ENCODE measurements at places on chromosomes 6 and 20. TPM values are rescaled to one million over a fixed set of nuclear protein-coding genes. Genes with fewer than 3 reads are reported as not detected.

Gene ANKEF1
- 6.9 TPM for total RNA-seq

Gene MCHR2
- not detected for total RNA-seq

Gene CLPSL1
- not detected for total RNA-seq

Gene HIVEP1
- 20.5 TPM for total RNA-seq

Gene DDO
- total RNA-seq = not detected

Gene ZSCAN23
- total RNA-seq = 1.6 TPM

Gene SLC17A1
- total RNA-seq = not detected

Gene CASS4
- total RNA-seq = 5.8 TPM

Gene C6orf163
- total RNA-seq = 1.6 TPM

Gene BPIFA1
- total RNA-seq = not detected

Gene FAM50B
- 11.0 TPM for total RNA-seq

Gene RIPPLY2
- total RNA-seq = not detected
